NCI-H2081 (cell line): ENCODE measurements at places on chromosomes 1 and 21.

- DNase-seq: peak; percentile 28
Observed at GRCh38 chr1:209873067-209873799, 45.5 kb downstream of the UTP25 start.

DNA sequence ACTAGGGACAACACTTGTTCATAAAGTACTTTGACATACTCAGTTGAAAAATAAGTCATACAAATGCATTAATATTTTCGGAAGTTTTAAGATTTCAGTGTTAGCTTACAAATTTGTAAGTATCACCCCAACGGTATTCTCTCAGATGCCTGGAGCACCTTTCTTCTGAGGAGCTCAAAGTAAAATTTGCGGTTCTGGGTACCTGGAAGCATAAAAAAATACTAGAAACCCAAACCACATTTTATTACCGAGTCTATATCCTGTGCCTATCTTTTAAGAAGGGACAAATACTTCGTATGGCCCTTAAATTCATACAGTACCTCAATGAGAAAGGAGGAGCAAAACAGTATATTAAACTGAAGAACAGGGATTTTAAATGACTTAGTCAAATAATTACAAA is 10.2 kb downstream of the SRSF4 start:
- DNase-seq: no peak

DNA sequence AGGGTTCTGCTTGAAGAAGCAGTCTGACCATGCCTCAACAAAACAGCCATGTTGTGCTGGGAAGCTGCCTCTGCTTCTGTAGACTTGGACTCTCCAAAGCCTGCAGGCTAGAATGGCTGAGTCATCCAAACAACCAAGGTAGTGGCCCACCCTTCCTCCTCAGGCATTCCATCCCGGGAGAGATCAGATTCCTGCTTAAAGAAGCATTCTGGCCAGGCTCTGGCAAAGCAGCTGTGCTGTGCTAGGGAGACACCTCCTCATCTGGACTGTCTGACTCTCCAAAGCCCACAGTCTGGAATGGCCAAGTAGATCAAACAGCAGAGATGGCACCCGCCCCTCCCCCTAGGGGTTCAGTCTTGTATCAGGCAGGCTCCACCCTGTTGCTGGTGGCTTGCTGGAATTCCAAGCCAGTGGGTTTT is 38.3 kb upstream of the F3 start:
- DNase-seq: no peak

DNA sequence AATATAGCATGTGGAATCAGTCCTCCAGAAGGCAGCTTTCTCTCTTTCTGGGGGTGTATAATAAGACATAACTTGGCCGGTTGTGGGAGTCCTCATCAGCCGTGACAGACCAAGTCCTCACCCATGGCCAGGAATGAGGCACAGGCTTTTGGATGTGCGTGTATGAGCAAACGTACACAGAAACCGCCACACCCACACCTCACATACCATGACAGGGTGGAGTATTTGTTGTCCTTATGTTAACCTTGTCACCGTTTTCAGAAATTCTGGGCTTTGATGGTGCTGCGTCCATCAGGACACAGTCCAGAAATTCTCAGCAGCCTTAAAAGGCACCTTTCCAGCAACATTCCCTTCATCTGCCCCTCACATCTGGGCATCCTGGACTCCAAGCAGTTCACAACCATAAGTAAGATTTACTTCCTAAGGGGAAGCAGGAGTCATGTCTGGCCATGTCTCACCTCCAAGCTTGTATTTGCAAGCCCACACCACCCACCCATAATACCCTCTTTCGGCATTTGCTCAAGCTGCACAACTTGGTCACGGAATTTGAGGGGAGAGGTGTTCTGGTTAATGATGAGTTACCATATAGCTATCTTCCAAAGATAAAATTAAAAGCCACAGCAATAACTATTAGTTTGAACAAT is 12.4 kb downstream of the C1orf116 start:
- no peak for DNase-seq

GRCh38 chr1:23718482-23718881 is 24.8 kb upstream of the ELOA start:
- DNase-seq: no peak

DNA sequence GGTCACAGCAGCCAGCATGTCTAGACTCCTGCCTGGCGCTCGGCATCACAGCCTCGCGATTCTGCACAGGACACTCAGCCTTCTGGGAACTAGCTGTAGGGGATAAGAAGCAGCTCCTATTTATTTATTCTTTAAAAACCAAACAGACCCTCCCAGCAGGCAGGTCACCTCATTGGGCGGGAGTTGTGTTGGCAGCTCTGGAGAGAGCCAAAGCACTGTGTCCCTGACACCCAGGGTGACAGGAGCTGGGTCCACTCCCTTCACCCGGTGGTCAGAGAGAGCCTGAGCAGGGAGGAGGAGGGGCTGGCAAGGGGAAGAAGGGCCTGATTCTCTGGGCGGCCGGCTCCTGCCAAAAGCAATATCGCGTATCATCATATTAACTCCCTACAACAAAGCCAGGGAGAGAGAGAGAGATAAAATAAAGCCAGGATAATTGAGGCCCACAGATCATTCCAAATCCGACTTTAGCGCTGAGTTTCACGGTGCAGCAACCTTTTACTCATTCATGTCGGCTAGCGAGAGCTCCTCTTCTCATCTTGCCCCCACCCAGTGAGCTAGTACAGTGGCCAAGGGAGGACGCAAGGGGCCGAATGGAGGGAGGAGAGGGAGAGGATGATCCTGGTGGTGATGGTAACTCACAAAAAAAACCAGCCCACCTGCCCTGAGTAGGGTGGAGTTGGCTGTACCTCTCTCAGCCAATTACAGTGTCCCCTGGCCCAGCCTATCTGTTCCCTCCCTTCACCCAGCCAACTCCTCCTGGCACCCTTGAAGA is 79.8 kb upstream of the IFFO2 start:
- no peak for DNase-seq

GRCh38 chr1:57036641-57037579 is 71.1 kb upstream of the C8B start:
- no peak for DNase-seq

DNA sequence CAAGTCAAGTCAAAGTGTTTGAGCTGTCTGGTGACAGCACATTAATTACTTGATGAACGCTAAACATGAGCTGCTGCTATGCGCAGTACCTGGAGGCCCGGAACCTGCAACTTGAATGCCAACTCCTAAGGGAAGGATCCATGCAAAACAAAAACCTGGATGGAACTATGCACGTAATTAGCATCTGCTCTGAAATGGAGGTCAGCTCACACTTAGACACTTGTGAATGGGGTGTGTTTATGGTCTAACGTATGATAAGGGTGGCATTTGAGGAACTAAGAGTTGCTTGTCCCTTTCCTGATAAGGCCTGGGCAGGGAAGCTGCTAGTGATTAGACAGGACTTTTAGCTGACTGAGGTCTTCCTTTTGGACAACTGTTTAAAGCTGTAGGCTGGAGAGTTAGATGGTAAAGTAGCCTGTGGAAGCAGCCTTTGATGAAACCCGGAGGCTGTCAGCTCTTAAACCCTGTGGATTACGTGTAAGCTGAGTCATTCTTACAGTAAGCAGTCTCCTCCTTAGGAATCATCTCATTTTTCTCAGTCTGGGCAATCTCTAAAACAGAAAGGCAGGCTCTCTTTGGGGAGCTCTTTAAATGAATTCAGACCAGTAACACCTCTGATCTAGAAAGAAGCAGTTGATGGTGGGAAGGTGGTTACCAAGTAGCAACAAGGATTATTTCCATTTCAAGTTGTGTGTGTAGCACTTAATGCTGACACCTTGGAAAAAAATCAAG is 6.8 kb downstream of the TENT5C start:
- DNase-seq: no peak

- no peak for DNase-seq
Observed at GRCh38 chr1:213985209-213986019, 2.4 kb upstream of the PROX1 start.

DNA sequence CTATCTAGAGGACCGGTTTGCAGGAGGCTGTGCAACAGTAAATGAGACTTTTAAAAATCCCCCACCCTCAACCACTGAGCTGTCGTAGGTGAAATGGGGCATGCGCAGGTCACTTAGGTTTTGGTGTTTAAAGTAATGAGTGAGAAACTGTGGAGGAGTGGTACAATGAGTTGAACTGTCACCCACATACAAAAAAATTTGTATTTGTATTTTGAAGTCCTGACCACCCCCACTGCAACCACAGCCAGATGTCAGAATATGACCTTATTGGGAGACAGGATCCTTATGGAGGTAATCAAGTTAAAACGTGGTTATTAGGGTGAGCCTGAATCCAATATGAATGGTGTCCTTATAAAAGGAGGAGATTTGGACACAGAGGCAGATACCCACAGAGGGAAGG is 1.6 kb upstream of the IRF6 start:
- no peak for DNase-seq

DNA sequence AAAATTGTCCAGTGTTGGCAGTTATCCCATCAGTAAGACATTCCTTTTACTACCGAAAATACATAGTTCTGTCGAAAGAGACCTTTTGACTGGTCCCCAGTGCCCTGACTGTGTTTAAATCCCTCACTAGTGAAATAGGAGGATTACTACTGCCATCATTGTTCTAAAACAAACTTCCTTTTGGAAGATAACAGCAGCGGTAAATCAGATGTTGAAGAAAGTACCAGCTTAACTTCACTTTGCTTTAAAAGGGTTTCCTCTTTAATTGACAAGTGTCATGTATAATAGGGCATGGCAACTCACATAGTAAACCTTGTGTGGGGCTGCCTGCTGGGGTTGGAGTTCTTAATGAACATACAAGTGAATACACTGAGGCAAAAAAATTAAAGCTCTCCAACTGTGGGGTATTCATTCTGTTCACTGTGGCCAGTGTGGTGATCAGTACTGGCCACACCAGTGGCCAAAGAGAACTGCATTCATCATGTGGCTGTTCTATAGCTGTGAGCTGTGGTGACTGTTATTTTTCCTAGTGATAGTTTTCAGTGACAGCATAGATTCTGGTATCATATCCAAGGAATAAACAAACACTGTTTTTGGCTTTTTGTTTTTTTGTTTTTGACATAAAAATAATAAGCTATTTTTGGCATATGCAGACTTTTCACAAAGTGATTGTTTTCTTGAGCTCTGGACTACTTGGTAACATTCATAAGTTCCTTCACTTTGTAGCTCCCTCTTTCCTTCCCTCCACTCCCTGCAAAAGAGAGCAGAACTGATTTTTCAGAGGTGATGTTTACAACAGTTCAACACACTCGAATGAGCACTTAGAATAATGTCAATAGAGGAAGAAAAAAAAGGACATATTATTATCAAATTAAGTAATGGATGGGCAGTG is 74.5 kb downstream of the NFIA start:
- DNase-seq: no peak

DNA sequence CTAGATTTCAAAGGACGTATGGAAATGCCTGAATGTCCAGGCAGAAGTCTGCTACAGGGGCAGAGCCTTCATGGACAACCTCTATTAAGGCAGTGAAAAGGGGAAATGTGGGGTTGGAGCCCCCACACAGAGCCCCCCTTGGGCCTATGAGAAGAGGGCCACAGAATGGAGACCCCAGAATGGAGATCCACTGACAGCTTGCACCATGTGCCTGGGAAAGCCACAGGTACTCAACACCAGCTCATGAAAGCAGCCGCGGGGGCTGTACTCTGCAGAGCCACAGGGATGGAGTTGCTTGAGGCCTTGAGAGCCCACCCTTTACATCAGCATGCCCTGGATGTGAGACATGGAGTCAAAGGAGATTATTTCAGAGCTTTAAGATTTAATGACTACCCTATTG is 108.7 kb downstream of the DMRTB1 start:
- DNase-seq: no peak

DNA sequence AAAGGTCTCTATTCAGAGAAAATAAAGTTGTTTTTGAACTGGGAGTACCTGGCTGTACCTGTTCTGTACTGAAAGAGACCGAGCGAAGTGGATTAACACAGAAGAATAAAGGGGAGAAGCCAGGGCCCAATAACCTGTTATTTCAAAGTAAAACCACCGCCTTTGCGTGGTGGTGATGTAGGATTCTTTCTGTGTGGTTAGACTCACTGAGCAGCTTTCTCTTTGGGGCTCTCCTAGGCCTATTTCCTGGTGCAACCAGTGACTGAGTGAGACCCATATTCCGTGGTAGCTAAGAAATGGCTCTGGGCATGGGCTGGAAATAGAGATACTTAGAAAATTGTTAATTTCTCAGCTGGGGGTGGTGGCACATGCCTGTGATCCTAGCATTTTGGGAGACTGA is 99.9 kb downstream of the XCL2 start:
- no peak for DNase-seq

- DNase-seq: no peak
Observed at GRCh38 chr1:172466795-172467407, 23.0 kb upstream of the PIGC start.

GRCh38 chr1:177909416-177909815 is 60.4 kb downstream of the SEC16B start:
- DNase-seq: no peak

DNA sequence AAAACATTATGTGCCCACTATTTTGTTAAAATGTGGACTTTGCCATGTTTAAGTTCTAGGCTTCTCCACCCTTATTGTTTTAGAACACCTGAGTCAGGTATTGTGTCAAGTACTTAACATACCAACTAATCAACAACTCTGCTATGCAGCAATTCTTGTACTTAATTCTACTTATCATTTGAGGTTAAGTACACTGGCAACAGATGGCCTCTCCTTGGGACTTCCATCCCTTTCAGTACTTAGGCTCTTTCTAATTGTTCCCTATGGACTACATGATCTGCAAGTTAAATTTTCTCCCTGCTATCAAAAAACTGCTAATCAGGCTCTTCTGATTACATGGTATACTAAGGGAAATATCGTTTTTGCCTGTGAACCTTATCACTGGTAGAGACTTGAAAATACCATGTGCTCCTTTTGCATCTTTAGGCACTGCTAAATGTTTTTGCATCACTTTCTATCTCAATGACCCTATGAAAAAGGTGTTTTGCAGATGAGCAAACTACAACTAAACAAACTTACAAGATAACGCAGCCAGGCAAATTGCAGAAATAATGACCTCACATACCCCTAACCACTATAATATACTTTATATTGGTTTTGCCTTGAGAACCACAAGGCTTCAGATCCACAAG is 18.9 kb downstream of the SFPQ start:
- no peak for DNase-seq

DNA sequence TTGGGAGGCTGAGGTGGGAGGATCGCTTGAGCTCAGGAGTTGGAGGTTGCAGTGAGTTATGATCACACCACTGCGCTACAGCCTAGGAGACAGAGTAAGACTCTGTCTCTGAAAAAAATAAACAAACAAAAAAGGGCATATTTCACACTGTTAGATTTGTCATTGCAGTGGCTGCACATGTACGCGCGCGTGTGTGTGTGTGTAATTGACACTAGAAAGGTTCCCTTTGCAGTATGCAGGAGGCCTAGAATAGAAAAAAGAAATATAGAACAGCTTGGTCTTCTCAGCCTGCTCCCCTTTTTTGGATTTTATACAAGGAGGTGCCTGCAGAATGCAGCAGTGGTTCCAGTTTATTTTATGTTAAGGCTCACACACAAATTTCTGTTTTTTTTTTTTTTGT is 8.6 kb downstream of the MACO1 start:
- DNase-seq: no peak

- no peak for DNase-seq
Observed at GRCh38 chr1:156432669-156433018, 63.6 kb downstream of the RHBG start.

GRCh38 chr1:183910845-183911244 is 105.9 kb downstream of the RGL1 start:
- no peak for DNase-seq

GRCh38 chr1:41448821-41449220 is 35.7 kb downstream of the EDN2 start:
- DNase-seq: no peak
